Fibroblast of skin of left biceps (primary cell): ENCODE measurements at places on chromosomes 16 and 17.

DNA sequence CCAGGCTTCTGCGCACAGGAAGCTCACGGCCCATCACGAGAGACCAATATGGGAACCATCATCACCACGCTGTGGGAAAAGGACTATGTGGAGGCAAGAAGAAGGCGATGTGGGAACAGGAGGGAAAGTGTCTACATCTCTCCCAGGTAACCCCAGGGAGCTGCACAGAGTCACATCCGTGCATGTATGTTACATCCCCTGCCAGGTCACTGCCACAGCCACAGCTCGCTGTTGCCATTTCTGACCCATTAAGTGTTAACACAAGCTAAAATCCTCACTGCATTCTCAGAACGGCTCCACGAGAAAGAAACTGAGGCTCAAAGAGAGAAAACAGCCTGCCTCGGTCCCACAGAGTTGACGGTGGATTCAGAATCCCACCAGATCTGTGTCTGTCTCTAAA is 319.1 kb downstream of the FOXL1 start:
- no peak for DNase-seq

- DNase-seq: no peak
Measured at GRCh38 chr16:82094942-82095540, 60.0 kb downstream of the HSD17B2 start.

- DNase-seq: no peak
Measured at GRCh38 chr16:74252329-74252728, 44.3 kb upstream of the PSMD7 start.

GRCh38 chr16:82081264-82081663 is 46.2 kb downstream of the HSD17B2 start:
- no peak for DNase-seq

DNA sequence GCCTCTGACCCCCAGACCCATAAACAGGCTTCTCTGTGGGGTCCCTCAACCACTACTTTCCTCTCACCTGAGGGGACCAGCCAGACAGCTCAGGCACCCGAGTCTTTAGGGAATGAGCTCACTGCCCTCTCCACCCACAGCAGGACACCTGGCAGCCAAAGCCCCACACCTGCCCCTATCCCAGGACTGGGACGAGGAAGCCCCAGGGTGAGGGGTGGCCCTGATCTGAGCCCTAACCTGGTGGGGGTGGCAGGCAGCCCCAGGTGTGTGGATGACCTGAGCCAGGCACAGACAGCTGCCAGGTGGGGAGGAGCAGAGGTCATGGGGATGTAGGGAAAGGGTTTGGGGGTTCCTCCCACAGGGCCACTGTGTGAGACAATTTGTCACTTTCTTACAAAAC is 1.7 kb upstream of the TEX19 start:
- DNase-seq: no peak

DNA sequence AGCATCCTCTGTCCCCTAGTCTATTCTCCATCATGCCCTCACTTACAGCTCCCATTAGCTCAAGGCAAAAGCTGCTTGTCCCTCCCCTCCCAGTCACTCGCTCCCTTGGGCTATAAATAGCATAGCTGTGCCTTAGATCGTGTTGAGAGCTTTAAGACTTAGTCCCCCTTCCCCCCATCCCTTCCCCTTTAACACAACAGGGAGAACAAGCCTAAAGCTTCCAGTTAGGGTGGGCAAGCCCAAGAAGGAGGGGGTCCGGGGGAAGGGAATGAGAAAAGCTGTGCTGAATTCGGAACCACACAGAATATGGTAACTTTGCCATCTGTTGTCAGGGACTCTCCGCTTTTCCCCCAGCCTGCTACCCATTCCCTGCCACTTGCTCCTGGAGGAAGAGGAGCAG is 4.9 kb upstream of the HIGD1B start:
- no peak for DNase-seq

- no peak for DNase-seq
Measured at GRCh38 chr16:31412750-31413149, 15.4 kb downstream of the COX6A2 start.

DNA sequence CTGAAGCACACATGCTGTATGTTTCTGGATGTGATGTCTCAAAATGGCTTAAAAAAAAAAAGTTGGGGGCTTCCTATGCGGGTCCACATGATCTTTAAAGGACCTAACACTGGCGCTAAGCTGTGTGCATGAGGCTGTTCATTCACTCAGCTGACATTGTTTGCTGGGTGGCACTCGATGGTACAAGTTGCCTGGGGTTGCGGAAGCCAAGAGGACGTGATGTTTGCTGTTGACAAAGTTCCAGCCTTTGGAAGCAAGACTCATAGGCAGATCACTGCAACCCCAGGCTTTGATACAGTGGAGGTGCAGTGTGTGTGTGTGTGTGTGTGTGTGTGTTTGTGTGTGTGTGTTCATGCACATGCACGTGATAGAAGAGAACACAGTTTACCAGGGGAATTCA is 29.5 kb upstream of the DNAI2 start:
- DNase-seq: no peak

- DNase-seq: no peak
Measured at GRCh38 chr16:55328611-55329569, 4.9 kb downstream of the IRX6 start.

DNA sequence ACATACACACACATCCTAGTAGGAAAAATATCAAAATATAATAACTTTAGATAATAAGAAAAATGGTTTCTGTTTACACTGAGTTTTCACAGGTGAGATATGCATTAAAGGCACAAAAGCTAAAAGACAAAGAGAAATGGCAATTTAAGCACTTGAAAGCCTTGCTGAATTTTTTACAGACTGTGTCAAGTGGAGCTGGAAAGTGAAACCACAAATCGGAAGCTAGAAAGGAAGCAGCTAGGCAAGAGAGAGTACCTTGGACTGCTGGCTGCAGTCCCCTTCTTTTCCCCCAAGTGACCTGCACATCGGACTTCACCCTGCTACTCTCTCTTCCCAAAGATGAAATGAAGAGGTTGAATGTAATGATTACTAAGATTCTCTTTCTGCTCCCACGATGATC is 135.1 kb downstream of the CDH13 start:
- no peak for DNase-seq

DNA sequence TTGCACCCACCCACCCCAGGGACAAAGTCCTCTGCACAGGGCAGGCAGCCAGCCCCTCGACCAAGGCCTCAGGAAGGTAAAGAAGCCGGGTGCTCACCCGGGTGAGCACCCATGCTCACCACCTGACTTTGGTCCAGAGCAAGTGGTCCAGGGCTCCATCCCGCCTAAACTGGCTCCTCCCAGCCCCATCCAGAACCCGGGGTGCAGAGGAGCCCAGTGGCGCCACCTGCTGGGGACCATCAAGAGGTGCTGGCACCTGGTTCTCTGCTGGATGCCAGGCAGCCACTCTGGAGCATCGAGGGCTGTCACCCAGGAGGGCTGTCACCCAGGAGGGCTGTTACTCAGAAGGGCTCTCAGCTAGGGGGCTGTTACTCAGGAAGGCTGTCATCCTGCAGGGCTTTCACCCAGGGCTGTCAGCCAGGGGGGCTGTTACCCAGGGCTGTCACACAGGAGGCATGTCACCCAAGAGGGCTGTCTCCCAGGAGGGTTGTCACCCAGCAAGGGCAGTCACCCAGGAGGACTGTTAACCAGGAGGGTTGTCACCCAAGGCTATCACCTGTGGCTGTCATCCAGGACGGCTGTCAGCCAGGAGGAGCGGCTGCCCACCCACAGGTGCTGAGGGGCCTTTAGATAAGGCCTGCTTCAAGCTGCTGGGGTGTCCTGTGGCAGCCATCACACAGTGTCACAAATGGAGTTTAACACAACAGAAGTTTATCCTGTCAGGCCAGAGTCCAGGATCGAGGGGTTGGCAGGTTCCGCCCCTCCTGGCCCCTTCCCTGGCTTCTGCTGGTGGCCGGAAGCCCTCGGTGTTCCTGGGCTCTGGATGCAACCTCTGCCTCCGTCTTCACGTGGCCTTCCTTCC is 98.5 kb downstream of the TNFRSF13B start:
- DNase-seq: no peak

- no peak for DNase-seq
Measured at GRCh38 chr16:27777527-27777926, 227.6 kb downstream of the KATNIP start.

DNA sequence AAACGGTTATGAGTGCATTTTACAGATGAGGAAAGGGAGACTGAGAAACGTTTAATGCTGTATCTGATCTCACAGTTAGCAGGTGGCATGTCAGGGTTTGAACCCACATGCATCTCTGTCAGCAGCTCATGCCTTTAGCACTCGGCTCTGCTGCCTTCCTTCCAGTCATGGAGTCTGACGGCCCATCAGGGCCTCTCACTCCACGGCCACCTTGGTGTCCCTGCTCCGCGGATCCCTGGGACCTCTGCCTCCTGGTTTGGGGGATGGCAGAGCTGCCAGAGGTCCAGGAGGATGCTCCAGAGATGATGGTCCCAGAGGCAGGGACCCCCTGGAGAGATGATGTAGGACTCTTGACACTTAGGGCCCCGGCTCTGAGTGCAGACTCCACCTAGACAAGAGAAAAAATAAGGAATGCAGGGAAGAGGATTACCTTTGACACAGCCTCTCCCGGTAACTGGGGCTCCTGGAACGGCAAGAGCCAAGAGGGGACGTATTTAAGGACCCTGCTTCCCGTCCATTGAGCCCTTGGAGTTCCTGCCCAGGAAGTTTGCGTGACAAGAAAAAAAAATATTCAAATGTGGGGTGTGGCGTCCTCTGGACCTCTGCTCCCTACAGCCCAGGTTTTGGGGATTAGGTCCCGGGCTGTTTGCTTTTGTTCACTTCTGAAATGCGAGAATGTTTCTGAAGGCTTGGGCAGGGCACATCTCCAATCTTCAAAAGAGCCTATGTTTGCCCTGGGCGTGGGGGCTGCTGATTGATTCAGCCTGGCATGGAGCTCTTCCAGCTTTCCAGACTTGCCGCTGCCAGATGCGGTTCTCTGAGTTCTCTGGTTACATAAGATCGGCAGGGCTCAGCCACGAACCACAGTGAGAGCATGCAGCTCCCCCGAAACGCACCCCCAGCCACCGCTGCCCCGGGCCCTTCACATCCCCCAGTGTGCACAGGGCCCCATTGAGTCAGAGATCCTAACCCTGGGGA is at the start of gene ALDH3A1:
TSS of gene ALDH3A1 (minus strand) at position 470 of the 978 bp plus-strand sequence. CDS start 3,169 bp downstream, outside the sequence.
- DNase-seq: no peak

DNA sequence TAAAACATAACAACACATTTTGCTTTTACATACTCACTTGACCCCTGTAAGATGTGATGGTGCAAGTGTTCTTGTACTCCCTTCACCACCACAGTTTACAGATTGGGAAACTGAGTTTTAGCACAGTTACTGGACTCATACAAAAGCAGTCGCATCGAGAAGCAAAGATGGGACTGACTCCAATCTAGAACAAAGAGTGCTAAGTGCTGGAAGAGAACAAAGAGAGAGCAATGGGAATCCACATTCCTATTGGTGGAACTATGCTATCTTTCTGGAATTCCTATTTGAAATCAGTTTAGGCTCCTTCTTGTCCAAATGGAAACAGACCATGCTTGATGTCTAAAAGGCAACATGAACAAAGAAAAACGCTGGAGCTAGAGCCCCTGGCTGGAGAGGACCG is 9.1 kb downstream of the TOM1L2 start:
- DNase-seq: no peak

DNA sequence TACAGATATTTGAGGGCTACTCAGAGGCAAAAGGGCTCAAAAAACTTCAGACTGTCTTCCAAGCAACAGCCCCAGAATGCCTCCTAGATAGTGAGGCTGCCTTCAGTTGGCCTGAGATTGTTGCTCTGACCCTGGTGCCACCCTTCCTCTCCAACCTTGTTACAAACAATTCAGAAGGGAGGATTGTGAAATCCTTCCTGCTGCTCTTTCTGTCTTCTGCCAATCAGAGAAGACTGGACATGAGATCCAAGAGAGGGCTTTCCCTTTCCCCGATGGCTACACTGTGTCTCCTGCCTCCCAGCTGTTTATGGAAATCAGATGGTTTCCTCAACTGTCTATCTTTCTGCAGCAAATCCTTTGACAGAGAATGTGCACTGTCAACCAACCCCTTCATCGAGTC is 419.9 kb downstream of the CDH13 start:
- no peak for DNase-seq

- peak; percentile 1 for DNase-seq
Measured at GRCh38 chr16:27759301-27759871, 209.4 kb downstream of the KATNIP start.

GRCh38 chr16:11404603-11405002 is 59.3 kb downstream of the RMI2 start:
- DNase-seq: no peak

DNA sequence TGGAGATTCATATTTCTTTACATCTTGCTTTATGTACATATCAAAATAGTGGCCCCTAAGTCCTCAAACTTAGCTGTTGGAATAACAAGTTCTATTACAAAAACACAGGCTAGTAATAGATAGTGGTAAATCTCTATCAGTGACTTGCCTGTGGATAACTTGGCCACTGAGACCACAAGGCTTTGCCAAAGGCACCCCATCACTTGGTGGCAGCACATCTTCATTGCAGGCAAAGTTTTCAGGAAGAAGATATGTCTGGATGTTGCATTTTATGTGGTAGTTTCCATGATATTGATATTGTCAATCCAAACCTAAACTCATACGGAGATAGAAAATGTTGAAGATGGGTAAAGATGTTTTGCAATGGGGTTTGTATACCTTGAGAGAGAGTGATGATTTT is 58.5 kb downstream of the KNOP1 start:
- no peak for DNase-seq

DNA sequence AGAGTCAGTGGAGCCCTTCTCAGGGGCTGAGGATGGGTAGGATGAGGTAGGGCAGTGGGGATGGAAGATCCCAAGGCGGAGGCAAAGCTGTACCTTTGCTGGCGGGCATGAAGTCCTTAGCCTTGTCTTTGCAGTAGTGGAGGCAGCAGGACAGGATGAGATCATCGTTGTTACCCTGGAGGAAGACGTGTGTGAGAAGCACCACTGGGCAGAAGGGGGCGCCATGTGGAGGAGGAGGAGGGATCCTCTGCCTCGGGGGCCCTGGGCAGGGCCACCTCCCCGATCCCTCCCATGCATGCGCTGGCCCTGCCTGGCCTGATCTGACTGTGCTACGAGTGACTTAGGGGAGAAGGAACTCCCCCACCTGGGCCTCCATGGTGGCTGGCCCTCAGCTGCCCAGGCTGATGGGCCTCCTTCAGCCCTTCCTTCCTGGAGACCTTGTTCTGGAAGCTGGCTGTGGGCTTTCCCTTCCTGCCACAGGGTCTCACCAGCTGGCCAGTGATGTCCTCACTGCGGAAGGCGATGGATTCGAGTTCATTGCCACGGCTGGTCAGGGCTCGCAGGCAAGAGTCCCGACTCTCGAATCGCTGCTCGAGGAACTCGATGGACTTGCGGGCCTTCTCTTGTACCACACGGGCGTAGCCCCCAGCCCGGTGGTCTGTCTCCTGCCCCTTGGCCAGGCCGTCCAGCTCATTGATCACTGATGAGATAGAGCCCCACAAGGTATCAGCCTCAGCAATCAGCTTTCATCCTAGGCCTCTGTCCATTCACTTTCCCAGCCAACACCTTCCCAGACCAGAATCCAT is 10.3 kb downstream of the HIC1 start:
- DNase-seq: no peak

- no peak for DNase-seq
Measured at GRCh38 chr16:27123795-27124409, 57.2 kb downstream of the C16orf82 start.

GRCh38 chr16:63403792-63404191 is 1367.6 kb upstream of the CDH8 start:
- no peak for DNase-seq
